Fibroblast of skin of left biceps (primary cell): ENCODE measurements at places on chromosomes 16 and 17.
A peak's percentile ranks its signal among the peaks of the same experiment; 100 is the strongest.

DNA sequence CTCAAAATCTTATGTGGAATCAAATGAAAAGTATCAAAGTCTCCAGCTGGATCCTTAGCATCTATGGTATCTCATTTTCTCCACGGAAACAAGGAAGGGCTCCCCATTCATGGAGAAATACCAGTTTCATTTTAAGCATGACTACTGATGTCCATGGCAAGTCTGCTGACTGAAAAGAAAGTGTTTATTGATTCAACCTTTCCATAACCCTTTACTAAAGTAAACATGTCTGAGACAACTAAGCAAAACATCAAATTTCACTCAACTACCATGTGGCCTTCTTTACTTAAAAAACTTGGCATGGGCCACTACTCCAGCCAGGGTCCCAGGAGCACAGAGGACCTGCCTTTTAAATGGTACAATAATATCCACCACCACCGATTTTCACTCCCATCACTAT lies 928.0 kb upstream of the SOX9 start:
- no peak for DNase-seq

DNA sequence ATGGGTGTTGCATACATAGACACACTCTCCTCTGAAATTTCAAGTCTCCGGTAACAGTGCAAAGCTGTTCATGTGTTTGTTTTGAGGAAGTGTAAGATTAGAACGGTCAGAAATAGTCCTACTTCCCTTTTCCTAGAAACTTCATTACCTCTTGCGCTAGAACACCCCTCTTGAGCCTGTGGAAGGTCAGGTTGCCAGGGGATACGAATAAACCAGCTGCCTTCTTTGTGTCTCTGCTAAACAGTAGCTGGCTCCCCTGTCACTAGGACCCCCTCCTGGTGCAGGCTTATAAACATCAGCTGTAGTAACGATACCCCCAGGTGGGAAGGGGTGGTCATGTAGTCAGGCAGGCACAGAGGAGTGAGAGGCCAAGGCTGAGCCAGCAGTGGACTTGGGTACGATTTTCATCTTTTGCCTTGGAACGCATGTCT lies 113.4 kb upstream of the RCVRN start:
- DNase-seq: no peak

GRCh38 chr16:57781741-57782606 lies 20.3 kb downstream of the KIFC3 start:
- DNase-seq: no peak

- no peak for DNase-seq
Observed at GRCh38 chr17:3848229-3848835, 2.3 kb upstream of the NCBP3 start.

DNA sequence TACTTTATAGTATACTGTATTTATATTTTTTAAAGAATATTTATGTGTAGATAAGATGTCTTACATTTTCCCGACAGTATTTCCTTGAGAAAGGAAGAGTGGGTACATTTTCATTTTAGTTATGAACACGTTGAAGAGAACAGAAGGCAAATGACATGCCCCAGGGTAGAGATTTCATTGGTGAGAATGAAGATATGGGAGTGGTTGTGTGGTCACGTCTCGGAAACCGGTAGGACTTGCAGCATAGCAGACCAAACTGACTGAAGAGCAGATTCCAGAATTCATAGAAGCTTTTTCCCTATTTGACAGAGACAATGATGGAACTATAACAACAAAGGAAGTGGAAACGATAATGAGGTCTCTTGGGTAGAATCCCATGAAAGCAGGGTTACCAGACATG lies 71.7 kb downstream of the KCNJ2 start:
- no peak for DNase-seq

DNA sequence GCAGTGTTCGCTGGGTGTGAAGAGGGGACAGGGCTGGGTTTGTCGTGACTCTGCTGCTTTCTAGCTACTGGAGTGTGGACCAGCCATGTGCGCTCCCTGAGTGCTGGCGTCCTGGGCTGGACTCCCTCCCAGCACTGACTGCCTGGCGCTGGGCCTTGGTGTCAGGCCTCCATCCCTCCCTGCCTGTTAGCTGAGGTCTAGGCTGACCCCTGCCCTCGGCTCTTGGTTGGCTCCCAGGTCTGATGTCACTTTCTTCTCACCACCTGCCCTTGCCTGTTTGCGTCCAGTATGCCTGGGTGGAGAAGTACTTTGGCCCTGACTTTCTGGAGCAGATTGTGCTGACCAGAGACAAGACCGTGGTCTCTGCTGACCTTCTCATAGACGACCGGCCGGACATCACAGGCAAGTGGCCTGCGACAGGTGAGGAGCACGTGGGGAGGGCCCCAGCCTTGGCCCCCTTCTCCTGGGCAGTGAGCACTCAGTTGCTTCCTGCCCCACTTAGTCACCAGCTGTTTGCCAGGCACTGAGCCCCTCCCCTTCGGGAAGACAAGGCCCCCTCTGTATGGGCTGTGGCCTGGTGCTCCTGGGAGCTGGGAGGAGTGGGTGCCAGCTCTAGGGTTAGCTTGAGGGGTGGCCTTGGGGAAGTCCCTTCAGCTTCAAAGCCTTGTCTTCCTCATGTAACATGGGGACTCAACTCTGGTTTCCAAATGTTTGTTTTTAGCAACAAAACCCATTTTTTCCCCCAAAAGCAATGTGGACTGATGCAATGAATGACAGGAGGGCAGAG lies 41.5 kb downstream of the NT5M start:
- DNase-seq: no peak

- DNase-seq: no peak
Observed at GRCh38 chr17:16467886-16468285, 24.1 kb downstream of the LRRC75A start.

GRCh38 chr17:37358098-37358829 lies 17.5 kb upstream of the C17orf78 start:
- DNase-seq: peak; percentile 10

- DNase-seq: no peak
Observed at GRCh38 chr16:82183004-82183397, 13.0 kb upstream of the MPHOSPH6 start.

- no peak for DNase-seq
Observed at GRCh38 chr16:17585449-17586074, 114.8 kb upstream of the XYLT1 start.

GRCh38 chr17:3590231-3590630 lies 19.0 kb downstream of the TRPV1 start:
- DNase-seq: no peak

- DNase-seq: no peak
Observed at GRCh38 chr17:73635101-73635817, 9.0 kb downstream of the SDK2 start.

GRCh38 chr17:65022751-65023700 lies 33.5 kb downstream of the GNA13 start:
- DNase-seq: no peak

GRCh38 chr17:81843713-81844326 lies 9.0 kb upstream of the PPP1R27 start:
- no peak for DNase-seq

GRCh38 chr16:56041556-56042140 lies 149.6 kb upstream of the GNAO1 start:
- no peak for DNase-seq

DNA sequence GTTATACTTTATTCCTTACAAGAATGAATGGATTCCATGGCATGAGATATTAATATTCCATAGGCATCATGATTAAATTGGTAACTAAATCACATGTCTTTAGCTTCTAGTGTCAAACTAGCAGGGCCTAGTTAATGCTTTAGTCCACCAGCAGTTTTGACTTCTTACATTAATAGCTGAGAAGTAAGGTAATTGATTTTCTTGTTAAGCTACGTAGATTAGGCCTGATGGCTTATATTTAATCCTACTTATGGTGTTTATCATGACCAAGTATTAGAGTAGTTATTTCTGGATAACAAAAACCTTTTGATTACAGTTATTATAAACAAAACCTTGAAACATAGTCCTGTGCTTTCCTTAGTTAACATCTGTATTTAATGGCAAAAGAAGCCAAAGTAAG lies 184.5 kb downstream of the TANC2 start:
- DNase-seq: no peak

GRCh38 chr17:71632328-71632727 lies 488.5 kb upstream of the SOX9 start:
- DNase-seq: peak; percentile 42

GRCh38 chr17:77027271-77027889 lies 113.4 kb upstream of the SEC14L1 start:
- DNase-seq: no peak

DNA sequence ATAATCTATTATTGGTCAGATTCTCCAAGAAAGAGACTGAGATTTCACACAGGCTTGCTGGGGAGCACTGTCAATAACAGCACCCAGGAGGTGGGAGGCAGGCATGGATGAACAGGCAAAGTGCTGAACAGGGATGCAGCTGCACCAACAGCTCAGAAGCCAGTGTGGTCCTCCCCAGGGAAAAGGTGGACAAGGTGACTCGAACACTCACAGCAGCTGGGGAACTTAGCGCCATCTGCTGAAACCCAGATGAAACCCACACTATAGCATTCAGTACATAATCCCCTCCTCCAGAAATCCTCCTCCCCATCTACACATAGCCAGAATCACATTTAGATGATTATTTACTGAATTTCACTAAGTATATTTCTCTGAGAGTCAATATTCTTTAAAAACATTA lies 255.2 kb upstream of the WSB1 start:
- no peak for DNase-seq

GRCh38 chr16:85505794-85506634 lies 107.1 kb upstream of the GSE1 start:
- no peak for DNase-seq

DNA sequence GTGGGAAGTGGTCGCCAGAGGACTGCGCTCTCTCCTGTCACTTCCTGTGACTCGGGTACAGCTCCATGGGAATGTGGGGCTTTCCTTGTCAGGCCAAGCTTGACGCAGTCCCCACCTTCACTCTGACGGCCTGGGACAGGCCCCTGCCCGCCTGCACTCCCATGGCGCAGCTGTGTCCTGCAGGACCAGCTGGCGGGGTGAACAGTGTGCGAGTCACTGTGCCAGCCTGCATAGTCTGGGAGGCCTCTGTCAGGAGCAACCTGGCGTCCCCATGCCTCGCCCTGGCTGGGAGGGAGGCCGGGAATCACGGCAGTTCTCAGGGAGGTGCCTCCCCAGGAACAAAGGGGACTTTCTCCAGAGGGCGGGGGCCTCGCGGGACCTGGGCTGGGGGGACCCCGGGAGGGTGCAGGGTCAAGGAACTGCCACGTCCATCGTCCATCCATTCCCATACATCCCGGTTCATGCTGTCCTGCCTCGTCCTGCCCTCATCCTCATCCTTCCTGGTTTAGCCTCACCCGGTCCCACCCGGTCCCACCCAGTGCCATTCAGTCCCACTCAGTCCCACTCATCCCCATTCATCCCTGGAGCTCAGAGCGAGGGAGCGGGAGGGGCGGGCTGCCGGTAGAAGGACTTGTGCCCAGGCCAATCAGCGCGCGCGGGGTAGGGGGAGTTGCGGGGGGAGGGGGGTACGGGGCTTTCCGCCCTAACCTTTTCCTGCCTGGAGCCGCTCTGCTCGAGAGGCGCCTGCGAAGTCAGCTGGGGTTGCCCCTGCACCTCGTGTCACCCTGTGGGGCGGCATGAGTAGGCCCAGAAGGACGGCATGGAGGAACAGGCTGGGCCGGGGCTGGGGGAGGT lies 13.4 kb downstream of the FLYWCH1 start:
- no peak for DNase-seq

- no peak for DNase-seq
Observed at GRCh38 chr17:61254904-61255303, 144.7 kb upstream of the TBX2 start.

GRCh38 chr16:20868890-20869289 lies 31.3 kb downstream of the DCUN1D3 start:
- no peak for DNase-seq

- no peak for DNase-seq
Observed at GRCh38 chr17:17358060-17358751, 55.0 kb downstream of the NT5M start.

DNA sequence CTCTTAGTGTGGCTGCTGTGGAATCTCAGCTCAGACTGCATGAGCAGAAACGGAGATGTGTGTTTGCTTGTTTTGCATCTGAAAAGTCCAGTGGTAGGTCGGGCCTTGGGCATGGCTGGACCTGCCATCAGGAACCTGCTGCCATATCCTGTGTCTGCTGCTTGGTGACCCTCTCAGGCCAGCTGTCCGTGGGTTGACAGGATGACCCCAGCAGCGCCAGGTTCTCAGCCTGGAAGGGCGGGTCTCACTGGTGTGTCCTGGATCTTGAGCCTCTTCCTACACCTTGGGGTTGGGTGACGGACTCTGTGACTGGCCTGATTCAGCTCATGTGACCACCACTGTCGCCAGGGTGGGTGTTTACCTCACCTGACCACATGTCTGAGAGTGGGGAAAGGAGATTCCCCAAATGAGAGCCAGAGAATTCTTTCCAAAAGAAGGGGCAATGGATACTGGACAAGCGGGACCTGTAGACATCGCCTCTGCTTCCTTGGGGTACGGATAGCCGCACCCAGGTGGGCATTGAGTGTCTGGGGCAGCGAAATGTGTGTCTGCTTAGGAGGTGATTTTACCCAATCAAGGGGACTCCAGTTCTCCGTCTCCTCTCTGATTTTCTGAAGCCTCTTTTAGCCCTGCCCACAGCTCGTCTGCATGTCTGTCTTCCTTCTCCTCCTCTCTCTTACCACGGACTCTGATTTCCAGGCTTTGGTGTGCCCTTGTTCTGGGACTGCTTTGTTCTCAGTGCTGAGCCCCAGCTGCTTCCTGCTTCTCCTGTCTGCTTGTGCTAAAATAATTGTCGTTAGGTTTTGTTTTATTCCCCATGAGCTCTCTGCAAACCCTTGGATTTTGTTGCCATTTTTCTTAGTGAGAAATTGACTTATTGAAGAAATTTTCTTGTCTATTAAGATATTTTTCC lies 399.7 kb downstream of the CPPED1 start:
- no peak for DNase-seq

- no peak for DNase-seq
Observed at GRCh38 chr16:48076455-48077012, 79.3 kb downstream of the ABCC12 start.

DNA sequence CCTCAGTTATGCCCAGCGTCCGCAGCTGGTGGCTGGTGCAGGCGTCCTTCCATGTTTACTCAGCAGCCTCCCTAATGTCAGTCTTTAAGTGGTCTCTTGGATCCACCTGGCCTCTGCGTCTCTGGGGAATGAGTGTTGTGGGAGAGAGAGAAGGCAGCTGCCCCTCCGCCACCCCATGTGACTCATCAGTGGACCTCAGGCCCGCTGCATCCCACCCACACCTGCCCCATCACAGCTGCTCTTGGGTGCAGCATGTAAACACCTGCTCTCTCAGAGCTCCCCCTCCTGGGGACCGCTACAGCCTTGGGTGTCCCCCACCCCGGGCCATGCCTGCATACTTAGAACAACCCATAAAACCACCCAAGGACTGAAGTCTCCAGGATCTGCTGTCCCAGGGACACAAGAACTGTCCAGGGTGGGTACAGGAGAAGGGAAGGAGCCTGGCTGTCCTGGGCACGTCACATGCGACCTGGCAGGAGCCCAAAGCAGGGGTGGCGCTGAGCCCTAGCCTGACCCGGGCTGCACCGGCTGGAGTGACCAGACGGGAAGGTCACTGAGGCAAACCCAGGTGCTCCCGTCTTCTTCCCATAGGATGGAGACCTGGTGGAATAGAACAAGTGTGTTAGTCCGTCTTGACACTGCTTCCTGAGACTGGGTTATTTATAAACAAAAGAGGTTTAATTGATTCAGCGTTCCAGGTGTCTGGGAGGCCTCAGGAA lies 4.2 kb downstream of the C16orf90 start:
- DNase-seq: no peak

GRCh38 chr17:2510559-2510958 lies 1.1 kb downstream of the METTL16 start:
- no peak for DNase-seq
